Temporal lobe (tissue), 4 donors: ENCODE measurements at places on chromosomes 1 and 21. TPM values are rescaled to one million over a fixed set of nuclear protein-coding genes. Genes with fewer than 3 reads are reported as not detected.

Gene APP
- total RNA-seq = 426 TPM

Gene SLAMF1
- total RNA-seq = not detected

Gene CDK18
- 1.2 TPM for total RNA-seq

Gene KLHDC9
- total RNA-seq = 3.4 TPM

Gene UBR4
- 90.5 TPM for total RNA-seq

Gene PLD5
- total RNA-seq = 2.7 TPM

Gene BMP8B
- 0.49 TPM for total RNA-seq

Gene PLA2G2F
- total RNA-seq = not detected

Gene MMP23B
- 0.74 TPM for total RNA-seq

Gene NLRP3
- total RNA-seq = 0.74 TPM

Gene MAP3K21
- total RNA-seq = 3.2 TPM

Gene SLC35F3
- 2.5 TPM for total RNA-seq

Gene ZNF692
- 18.9 TPM for total RNA-seq

Gene S100A7
- not detected for total RNA-seq

Gene CCDC181
- total RNA-seq = 5.2 TPM

Gene ZNF695
- total RNA-seq = 6.9 TPM

Gene DNASE2B
- total RNA-seq = not detected

Gene CRYAA
- total RNA-seq = not detected

Gene BLACAT1
- 1.5 TPM for total RNA-seq

Gene SPRR4
- not detected for total RNA-seq
